ENCODE measurements at places on chromosomes 1 and 21.

DNA sequence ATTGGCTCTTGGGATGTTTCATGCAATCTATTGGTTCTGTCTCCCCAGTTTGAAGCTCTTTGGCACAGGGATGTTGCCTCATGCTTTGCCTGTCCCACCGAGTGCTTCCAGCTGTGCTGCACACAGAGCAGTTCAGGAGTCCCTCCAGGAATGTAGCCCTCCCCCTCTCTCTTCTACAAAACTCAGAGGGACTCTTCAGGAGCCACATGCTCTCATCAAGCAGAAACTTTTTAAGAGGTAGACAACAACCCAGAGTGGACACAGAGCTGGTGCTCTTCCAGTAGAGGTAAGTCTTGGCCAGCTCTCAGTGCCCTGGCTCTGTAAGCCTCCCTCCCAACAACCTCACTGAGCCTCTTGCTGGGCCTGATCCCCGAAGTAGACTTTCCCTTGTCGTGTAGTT lies 11.6 kb upstream of the ZNF697 start:
- DNase-seq = no peak

- DNase-seq = no peak
These were observed 15.4 kb downstream of the PKP1 start for GRCh38 chr1:201298396-201299381.

DNA sequence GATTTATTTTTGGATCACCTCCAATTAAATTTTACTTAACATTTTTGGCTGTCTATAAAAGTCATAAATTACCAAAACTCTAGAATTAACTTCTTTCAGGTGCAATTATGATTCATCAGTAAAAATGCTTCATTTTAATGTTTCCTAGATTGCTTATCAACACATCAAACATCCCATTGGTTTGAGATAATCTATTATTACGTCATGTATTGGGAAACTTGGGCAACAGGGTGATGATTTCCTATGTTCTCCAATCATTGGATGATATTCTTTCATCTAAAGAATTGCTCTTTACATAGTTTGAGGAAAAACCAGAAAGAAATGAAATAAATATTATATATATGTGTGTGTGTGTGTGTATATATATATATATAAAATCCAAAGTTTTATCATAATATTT lies 76.8 kb upstream of the KCNJ6 start:
- no peak for DNase-seq

- DNase-seq = no peak
These were observed 21.8 kb downstream of the MFSD2A start for GRCh38 chr1:39976732-39977131.

- DNase-seq = no peak
These were observed 13.2 kb downstream of the IER5 start for GRCh38 chr1:181101581-181102226.

- no peak for DNase-seq
These were observed 368.2 kb downstream of the CAMTA1 start for GRCh38 chr1:7153464-7153863.

GRCh38 chr21:35543746-35544145 lies 494.6 kb upstream of the RUNX1 start:
- DNase-seq = no peak

DNA sequence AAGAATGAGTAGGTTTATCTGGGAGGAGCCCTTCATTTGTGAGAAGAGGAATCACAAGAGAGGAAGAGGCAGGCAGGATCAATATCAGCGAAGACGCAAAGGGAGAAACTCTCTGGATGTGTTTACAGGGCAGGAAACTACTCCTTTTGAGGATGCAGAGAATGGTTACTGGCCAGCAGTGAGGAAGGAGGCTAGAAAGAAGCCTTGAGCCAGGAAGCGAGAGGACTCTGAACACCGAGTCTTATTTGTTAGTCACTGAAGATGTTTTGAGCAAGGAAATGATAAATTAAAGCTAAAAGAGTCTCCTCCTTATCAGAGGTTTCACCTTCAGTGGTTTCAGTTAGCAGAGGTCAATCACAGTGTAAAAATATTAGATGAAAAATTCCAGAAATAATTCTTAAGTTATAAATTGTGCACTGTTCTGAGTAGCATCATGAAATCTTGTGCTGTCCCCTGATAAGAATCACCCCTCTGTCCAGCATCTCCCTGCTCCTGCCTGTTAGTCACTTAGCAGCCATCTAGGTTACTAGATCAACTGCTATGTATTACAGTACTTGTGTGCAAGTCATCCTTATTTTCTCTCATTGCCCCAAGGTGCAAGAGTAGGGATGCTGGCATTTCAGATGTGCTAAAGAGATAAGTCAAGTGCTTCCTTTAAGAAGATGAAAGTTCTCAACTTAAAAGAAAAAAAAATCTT lies 43.5 kb downstream of the WLS start:
- no peak for DNase-seq

DNA sequence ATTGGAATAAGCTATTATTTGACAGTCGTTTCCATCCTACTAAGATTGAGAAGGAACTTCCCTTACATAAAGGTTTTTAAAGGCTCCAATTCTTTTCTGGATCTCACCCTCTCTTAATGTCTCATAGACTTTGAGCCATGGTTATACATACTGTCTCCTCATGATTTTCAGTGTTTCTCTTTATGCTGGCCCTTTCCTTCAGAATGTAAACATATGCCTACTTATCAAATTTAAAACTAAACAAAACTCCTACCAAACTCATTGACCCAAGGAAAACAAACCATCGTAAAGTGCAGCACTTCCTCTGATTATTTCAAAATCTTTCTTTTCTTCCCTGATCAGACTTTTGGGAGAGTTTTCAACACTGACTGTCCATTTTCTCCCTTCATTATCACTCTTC lies 163.4 kb upstream of the DPYD start:
- DNase-seq = no peak

DNA sequence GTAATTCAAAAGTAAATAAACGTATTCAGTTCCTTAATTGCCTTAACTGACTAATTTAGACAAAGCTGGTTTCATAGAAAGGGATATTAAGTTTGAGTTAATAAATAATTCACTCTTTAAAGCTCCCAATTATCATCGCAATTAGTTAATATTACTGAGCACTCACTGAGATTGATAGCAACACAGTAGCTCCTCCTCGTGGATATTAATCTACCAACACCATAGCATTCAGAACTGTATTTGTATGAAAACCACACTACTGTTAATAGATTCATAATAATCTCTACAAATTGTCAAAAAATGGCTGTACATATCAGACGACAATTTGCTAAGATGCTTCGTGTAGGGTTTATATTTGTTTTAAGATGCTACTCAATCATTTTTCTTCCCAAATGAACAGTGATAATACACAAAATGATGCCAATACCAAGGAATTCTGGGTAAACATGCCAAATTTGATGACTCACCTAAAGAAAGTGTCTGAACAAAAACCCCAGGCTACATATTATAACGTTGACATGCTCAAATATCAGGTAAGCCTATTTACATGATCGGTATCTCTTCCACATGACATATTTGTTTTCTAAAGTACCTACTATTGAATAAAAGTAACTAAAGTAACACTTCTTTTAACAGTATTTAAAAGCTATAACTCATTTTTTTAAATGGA lies 18.8 kb upstream of the DYNLT5 start:
- no peak for DNase-seq

GRCh38 chr1:9767964-9768668 lies 55.6 kb downstream of the CLSTN1 start:
- peak; percentile 3 for DNase-seq
